ENCODE measurements at places on chromosomes 4 and X.
A peak's percentile ranks its signal among the peaks of the same experiment; 100 is the strongest.

DNA sequence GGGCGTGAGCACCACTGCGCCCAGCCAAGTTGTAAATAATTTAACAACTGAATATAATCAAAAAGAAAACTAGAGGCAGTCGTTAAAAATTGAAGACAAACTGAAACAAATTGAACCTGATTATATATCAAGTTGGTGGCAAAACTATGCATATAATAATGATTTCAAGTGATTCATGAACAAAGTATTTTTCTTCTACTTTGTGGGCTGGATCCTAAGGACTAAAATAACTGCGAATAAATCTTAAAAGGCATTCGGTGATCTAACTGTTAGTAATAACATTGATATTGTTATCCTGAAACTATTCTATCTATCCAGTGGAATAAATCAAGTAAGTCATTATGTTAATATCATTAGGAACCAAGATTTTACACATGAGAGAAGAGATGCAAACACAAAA, 21.2 kb upstream of the USP9X start:
- DNase-seq: no peak

DNA sequence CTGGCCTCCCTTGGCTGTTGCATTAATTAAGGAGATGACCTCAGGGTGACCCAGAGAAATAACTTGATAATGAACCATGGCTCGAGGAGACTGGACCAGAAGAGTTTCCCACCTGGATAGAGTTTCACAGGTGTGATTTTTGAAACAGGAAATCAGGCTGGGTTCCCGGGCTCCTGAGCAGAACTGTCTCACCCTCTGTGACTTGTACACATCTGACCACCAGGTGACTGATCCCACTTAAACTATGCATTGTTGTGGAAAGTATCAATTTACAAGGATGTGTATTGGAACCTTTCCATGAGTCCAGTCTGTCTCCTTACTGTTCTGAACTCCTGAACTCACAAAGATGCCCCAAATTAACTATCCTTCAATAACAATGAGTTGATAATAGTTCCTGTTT, 220.3 kb downstream of the PTTG2 start:
- no peak for DNase-seq

GRCh38 chrX:150692296-150692695, 900 bp upstream of the MTMR1 start:
- DNase-seq: no peak

DNA sequence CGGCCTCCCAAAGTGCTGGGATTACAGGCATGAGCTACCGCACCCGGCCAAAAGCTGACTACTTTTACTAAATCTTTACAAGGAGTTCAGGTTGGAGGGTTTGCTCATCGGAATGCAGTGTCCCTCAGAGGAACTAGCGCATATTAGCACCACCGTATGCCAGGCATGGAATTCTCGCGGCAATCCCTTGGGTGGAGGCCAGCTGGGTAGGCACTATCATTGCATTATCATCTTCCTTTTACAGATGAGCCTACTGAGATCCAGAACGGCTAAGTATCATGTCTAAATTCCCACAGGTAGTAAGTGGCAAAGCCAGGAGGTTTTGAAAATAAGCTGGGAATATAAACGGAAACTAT, 6.1 kb upstream of the CXorf66 start:
- no peak for DNase-seq

DNA sequence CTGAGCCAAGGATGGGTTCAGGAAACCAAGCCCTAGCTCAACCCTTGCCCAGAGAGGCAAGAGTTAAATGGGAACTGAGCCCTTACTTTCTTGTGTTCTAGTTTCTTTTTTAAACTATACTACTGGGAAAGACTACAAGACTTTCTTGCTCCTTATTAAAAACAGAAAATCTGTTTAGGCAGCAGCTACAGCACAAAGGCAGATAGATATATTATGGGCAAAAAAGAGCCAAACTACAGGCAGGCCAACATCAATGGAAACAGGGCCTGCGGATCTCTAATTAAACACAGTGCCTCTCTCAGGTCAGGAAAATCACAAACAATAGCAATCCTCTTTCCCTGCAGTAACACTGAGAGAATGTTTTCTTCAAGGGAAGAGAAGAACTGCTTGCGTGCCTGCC, 226.0 kb downstream of the LDB2 start:
- no peak for DNase-seq

DNA sequence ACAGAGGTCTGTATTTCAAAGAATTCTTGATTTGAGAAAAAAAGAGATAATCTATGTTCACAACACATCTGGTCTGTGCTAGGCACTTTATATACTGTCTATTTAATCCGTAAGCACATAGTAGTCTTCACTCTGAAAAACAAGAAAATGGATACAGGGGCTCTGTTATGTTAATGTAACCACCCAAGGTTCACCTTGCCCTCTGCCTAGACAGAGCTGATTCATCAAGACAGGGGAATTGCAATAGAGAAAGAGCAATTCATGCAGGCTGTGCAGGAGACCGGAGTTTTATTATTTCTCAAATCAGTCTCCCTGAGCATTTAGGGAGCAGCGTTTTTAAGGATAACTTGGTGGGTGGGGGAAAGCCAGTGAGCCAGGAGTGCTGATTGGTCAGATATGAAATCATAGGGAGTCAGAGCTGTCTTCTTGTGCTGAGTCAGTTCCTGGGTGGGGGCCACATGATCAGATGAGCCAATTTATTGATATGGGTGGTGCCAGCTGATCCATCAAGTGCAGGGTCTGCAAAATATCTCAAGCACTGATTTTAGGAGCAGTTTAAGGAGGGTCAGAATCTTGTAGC, 92.9 kb upstream of the TNIP3 start:
- peak; percentile 48 for DNase-seq

GRCh38 chr4:156312261-156312847, 358.7 kb upstream of the CTSO start:
- DNase-seq: no peak

DNA sequence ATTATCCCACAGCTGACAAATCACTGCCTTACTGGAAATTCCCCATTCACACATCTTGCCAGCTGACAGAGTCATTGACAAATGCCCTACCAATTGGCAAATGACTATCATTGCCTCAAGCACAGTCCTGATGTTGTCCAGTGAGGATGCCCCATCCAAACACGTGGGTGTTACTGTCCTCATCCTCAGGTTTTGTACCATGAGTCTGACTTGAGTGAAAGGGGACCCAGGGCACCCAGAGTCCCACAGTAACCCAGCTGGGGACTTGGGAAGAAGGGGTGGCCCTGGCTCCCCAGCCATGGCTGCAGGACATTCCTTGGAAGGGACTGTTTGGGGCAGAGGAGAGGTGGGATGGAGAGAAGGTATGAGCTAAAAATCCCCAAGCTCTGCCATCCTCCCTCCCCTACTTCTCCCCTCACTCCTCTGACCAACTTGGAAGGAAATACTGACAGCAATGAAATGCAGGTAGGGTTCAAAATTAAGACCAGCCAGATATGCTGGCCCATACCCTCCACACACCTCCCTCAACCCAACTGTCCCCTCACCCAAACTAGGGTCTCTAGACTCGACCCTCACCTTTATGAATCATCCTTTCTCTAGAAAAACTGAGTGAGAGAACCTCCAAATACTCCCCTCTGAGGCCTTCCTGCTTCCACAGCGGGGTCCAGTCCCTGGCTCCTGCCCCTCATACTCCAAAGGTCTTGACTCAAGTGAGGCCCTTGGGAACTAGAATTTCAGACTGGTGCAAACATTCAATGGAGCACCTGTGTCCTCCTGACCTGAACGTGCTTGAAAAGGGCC, 5.1 kb downstream of the TIMP1 start:
- DNase-seq: no peak

- no peak for DNase-seq
Observed at GRCh38 chr4:109999585-109999912, 86.9 kb downstream of the EGF start.

GRCh38 chr4:147138171-147138570, 192.5 kb upstream of the TTC29 start:
- DNase-seq: peak; percentile 46

DNA sequence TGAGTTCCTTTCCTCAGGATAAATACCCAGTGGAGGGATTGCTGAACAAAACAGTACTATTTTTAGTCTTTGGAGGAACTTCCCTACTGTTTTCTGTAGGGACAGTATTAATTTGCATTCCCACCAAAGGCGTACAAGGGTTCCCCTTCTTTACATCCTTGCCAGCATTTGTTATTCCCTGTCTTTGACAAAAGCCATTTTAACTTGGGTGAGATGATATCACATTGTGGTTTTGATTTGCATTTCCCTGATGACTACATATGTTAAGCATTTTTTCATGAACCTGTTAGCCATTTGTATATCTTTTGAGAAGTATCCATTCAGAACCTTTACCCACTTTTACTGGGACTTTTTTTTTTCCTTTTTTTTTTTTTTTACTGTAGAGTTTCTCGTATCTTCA, 126.2 kb upstream of the ANXA10 start:
- no peak for DNase-seq

DNA sequence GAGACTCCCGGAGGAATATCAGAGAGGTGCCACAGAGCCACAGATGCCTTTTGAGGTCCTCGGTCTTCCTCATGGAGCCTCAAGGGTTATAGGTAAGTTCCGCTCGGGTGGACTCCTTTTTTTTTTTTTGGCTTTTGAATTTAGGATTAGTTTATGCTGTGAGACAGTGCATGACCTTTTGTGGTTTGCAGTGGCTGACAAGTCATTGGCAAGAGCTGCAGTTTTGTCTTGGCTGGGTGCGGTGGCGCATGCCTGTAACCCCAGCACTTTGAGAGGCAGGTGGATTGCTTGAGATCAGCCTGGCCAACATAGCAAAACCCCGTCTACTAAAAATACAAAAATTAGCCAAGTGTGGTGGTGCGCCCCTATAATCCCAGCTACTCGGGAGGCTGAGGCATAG, 4.5 kb upstream of the GRSF1 start:
- no peak for DNase-seq

DNA sequence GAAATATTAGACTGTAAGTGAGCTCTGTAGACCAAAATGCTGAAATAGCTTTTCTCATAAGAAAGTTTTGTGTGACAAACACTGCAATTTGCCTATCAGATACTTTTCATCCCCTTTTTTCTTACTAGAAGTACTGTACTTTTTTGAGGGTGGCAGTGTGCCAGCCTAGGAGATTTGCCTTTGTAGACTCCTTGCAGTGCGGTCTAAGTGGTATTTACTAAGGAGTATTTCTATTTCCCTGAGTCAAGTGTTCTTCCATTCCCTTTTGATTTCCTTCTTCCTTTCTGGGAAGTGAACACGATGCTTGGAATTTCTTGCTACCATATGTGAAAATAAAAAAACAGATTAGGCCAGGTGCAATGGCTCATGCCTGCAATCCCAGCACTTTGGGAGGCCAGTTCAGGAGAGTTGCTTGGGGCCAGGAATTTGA, 34.6 kb downstream of the PDLIM5 start:
- no peak for DNase-seq

DNA sequence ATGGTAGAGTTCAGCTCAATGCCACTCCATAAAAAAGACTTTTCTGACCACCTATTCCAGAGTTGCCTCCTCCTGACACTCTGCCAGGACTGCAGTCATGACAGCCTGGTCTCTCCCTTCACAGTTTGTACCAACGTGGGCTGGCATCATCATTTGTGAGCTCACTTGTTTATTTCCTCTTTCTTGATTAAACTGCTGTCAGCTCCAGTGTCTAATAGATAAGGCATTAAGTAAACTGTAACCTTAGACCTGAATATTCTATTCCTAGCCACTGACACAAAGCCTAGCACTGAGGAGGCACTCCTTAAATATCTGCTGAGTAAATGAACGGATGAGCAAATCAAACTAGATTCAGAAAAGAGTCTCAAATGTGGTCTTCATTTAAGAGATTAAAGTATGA, 48.7 kb downstream of the DDX60 start:
- no peak for DNase-seq

- no peak for DNase-seq
Observed at GRCh38 chr4:88353324-88353723, 25.3 kb upstream of the HERC6 start.

DNA sequence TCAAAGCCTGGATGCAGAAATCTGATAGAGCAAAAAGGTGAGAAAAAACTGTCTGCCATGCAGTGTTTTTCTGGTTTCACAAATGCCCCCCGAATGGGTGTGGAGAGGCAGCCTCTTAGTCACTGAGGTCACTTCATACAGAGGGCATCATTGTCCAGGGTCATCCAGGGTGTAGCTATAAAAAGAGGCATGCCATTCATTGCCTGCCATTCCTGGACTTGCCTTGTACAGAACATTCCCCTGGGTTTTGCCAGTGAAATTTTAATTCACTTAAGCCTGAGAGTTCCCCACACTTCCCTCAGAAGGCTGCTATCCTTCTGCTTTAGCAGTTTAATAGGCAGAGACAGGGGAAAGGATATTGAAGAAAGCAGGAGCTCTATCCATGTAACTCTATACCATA, 230.3 kb downstream of the UNC5C start:
- peak; percentile 0 for DNase-seq

DNA sequence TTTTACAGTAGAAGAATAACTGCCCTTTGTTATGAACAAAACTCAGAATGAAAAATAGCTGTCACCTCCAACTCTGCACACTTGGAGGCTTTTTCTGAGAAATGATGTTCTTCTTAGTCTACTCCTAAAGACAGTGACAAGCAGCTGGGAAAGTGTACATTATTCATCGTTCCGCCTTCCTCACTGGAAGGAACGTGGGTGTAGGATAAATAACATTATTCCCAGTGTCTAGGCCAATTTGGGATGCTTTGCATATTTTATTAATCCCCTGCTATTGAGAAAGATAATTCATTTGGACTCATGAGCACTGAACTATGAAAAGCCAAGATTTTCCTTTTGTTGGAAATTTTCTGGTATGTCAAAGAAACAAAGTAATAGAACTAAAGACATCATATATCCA, 87.8 kb downstream of the VCX2 start:
- DNase-seq: no peak

DNA sequence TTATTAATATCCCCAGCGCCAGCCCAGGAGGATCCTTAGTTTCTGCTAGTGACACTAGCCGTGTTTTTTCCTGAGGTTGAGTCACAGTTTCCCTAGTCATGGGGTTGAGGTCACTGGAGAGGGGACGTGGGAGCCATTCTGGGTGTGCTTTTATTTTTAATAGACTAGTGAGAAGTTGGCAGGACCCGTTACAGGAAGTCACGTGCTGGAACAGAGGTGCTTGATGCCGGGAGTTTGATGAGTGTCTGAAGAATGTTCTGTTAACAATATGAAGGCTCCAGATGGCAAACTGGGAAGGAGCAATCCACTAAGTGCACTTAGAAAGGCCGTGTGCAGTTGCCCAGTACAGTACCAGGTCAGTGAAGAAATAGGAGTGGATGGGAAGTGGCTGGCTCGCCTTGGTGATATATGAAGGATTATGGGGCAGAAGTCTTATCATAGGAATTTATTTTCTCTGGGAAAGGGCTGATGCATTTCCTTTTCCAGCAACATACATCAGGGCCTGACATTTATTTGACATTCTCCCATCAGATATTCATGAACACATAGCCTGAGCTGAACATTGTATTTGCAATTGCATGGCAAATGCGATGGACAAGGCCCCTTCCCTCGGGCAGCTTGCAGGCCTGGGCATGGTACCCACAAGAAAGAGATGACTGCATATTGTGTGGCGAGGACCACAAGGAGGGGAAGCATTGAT, 291.8 kb downstream of the FBXW7 start:
- DNase-seq: no peak

Measured in skeletal muscle cell (primary cell).